ENCODE measurements at places on chromosomes 3 and 15.

DNA sequence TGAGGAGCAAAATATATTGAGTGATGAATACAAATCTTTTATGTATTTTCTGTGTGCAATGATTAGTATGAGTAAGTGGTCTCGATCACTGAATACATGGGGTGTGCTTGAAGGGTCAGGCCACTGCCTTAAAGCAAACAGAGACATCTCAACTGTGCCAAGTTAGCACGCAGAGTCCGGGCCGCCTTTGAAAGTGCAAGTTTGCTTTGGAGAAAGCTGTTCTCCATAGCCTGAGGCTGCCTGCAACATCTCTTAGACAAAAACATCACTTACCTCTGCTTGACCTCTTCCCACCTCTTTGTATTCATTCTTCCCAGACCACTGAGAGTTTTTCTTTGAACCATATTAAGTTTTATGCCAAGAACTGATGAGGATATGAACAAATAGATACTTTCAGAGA, 267.0 kb downstream of the ZBTB20 start:
- no peak for DNase-seq

- DNase-seq, result no peak
Observed at GRCh38 chr3:23385327-23385726, 182.2 kb downstream of the UBE2E2 start.

DNA sequence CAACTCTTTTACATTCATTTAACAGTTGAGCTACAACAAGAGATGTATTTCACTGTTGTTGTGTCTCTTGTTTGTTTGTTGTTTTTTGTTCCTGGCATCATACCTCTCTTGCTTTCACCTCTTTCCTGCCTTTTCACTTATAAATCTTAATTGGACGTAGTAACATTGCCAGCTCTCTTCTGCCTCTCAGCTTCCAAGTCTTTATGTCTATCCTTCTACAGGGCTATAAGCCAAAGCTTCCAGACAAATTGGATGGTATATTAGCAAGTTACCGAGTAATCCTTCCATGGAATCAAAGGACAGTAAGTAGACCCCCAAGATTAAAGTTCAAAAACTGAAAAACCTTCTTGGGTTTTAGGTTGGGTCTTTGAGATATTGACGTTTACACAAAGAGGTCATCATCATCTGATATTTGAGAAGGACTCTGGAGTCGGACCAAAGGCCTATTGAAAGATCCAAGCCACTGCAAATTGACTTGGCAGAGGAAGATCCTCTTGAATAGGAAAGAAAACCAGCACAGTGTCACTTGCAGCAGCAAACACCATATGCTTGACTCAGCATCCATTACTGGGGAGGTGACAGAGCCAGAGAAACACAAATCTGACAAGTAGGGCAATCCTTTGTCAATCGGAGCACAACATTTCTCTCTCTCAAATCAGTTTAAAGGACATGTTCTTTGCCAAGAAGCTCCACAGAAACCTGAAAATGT, 648.5 kb upstream of the NR2F2 start:
- no peak for DNase-seq

DNA sequence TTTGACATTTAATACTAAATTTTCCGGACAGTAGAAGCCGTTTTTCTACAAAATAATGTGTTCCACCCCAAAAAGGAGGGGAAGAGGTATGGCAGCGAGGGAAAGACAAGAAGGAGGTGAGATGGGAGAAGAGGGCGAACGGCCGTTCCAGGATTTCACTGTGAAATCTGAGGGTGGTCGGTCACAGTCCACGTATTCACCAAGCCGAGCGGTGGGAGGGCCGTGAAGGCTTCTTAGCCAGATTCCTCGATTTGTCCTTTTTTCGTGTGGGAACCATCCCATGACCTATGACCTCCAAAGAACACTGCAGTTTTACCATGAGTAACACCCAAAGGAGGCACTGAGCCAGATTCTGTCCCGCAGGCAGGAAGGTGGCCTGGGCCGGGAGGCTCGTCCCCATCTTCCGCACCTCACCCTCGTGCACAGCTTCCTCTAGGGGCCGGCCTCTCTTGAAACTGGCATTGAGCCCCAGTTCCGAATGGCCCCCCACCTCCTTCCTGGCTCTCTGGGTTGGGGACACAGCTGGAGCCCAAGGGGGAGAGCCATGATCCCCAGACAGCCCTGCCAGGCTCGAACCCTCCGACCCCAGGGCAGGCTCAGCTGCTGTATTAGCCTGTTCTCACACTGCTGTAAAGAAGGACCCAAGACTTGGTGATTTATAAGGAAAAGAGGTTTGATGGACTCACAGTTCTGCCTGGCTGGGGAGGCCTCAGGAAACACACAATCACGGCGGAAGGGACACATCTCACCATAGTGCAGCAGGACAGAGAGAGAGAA, 23.7 kb downstream of the XXYLT1 start:
- no peak for DNase-seq

DNA sequence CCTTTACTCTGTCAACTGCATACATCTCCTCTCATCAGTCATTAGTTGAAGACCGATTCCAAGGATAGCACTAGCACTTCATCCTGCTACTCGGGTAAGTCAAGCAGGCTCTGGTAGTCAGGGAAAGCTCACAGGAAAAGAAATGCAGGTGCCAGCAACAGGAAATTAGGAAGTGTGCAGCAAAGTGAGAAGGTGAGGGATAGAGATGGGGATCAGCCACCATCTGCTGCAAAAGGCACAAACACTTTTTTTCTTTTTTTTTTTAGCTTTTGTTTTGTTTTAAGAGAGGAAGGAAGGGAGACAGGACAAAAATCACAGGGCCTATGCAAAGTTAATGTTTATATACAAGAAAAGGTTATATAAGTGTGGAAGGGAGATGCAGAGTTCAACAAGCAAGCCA, 9.0 kb upstream of the BTLA start:
- DNase-seq, result no peak

DNA sequence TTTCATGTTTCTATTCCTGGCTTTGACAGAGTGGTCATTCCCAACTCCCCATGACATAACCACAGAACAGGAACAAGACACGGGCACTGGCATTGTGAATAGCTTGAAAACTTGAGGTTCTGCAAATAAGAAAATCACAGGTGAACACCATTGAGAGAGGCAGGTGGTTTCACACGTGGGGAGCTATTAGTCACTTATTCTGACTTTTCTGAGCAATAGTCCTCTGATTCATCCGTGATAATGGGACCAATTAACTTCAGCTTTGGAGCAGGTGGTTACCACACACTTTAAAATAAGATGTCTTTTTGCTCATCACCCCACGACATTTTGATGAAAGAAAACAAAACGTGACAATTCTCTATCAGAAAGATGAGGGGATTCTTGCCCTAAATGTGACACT, 224.7 kb downstream of the KLF13 start:
- no peak for DNase-seq

Data from SW 1271 (cell line).